ENCODE measurements at places on chromosomes 1 and 21.

DNA sequence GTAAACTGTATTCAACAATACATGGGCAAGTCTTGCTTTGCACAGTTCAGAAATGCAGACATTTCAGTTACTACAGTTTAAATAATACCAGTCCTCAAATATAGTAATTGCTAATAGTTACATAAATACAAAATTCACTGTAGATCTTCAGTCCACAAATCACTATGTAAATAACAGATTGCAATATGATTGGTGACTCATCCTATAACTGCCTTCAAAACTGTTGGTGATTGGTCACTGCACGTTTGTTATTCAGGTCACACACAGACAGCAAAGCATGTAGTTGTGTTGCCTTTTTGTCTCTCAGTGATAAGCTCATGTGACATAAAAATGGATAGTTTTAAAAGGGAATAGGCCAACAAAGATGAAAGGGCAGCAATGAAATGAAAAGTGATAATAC lies 186.5 kb upstream of the CTTNBP2NL start:
- DNase-seq = no peak

DNA sequence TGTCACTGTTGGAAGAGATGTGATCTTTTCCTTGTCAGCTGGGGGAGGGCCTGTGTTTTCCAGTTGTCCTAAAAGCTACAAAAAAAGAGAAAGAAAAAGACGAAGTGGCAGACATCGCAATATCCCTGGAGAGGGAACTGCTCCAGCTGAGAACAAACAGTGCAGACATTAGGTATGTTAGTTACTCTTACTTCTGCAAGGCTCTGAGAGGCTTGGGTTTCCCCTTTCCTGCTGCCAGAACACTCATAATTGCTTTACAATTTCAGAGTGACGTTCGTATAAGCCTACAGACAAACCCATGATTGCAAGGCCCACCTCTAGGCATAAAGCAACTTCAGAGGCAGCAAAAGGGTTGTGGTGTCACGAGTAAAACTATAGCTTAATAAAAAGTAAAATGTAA lies 31.1 kb downstream of the CD160 start:
- no peak for DNase-seq

DNA sequence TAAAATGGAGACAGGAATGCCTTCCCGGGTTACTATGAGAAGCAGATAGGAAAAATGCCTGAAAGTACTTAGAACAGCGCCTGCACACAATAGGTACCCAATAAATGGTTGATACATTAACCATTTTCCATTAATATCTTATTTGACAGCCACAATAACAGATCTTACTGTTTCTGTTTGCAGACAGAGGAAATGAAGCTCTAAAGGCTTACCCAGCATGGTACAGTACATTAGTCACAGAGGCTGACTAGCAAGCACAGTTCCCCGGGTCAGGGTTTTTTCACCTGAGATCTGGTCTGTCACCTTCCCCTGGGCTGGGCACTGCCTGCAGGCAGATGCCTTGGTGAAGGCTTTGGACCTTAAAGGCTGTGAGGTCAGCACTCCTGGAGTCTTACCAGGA lies 2.9 kb downstream of the TRIM63 start:
- DNase-seq = no peak

- DNase-seq = no peak
Observed at GRCh38 chr1:218451415-218451814, 106.3 kb downstream of the TGFB2 start.

GRCh38 chr1:170316270-170316669 lies 170.5 kb downstream of the NTMT2 start:
- no peak for DNase-seq

GRCh38 chr1:30363031-30363430 lies 360.4 kb downstream of the MATN1 start:
- DNase-seq = no peak

DNA sequence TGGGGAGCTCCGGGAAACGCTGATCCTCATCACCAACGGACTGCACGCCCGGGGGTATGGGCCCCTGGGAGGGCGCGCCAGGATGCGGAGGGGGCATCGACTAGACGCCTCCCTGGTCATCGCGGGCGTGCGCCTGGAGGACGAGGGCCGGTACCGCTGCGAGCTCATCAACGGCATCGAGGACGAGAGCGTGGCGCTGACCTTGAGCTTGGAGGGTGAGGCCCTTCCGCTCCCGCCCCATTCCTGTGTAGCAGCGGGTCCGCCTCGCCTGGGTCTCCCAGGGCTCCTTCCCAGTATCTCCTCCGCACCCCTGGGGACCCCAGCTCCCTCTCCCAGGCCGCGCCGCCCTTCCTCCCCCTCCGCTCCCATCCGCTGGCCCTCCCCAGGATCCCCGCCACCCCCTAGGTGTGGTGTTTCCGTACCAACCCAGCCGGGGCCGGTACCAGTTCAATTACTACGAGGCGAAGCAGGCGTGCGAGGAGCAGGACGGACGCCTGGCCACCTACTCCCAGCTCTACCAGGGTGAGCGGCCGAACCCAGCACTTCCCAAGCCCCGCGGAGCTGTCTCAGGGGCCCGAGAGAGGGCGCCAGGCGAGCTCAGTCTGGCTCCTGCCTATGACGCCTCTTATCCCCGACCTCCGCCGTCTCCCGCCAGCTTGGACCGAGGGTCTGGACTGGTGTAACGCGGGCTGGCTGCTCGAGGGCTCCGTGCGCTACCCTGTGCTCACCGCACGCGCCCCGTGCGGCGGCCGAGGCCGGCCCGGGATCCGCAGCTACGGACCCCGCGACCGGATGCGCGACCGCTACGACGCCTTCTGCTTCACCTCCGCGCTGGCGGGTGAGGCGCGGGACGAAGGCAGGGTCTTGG lies 5.0 kb downstream of the HAPLN2 start:
- DNase-seq = no peak

DNA sequence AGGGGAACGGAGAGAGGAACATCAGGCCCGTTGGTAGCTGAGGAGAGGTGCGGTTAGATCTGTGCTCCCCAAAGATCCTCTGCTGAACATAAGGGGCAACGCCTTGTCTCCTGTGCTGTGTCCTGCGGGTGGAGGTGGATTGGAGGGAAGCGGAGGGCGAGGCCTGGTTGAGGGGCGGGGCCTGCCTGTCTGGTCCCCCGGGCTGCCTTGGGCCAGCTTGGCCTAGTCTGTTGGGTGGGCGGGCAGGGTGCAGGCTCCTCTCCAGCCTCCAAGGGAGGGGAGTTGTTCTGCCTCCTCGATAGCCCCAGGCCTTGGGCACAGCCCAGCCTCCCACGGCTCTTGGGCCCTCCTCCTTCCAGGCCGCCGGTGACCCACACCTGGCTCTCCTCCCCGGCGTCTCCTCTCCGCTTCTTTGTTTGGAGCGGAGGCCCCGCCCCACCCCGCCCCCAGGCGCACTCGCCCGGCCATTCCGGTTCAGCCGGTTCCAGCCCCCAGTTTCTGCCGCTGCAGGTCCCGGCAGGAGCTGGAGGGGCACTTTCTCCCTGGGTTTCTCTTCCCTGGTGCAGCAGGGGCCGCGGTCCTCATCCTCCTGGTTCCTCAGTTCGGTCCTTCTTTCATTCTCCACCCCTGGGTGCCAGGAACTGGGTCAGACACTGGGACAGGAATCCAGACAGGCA lies 19.4 kb downstream of the PTPRF start:
- DNase-seq = no peak

DNA sequence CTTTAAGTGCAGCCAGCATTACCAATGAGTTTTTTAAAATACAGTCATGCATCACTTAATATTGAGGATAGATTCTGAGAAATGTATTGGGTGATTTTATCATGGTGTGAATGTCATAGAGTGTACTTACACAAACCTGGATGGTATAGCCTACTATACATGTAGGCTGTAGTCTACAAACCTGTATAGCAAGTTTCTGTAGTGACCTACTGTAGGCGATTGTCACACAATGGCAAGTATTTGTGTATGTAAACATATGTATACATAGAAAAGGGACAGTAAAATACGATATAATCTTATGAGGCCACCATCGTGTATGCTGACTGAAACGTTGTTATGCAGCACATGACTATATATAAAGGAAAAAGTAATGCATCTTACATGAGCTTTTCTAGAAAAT lies 48.2 kb downstream of the RPE65 start:
- DNase-seq = no peak

- DNase-seq = no peak
Observed at GRCh38 chr1:27428316-27429028, 36.0 kb downstream of the GPR3 start.

DNA sequence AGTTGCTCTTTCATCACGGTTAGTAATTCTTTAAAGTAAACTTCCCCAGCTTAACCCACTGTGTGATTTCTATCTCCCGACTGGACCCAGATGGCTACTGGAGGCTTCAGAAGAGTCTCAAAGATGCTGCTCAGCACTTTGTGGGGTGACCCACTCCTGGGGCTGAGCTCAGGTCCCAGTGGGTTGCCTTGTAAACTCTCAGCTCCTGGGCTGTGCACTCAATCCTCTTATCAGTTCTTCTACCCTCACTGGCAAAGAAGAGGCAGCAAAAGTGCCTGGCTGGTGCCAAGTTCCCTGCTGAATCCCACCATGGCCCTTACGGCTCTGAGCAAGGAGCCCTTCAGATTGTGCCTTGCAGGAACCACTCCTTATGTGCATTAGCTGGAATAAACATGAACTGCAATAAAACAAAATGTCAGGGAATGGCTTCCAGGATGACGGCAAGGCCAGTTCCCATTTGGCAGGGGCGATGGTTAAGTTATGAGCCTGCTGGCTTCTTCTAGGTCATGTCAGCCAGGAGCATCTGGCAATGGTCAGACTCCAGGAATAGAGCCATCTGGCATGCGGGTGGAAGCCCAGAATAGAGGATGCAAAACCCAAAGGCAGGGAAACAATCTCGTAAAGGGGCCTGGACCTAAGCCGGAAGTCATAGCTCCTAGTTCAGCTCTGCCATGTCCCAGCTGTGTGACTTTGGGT lies 6.8 kb downstream of the MYOC start:
- no peak for DNase-seq

GRCh38 chr1:49197081-49197480 lies 420.4 kb upstream of the BEND5 start:
- no peak for DNase-seq

- DNase-seq = peak; percentile 34
Observed at GRCh38 chr1:232226197-232226712, 403.7 kb downstream of the SIPA1L2 start.

GRCh38 chr1:56803561-56804156 lies 15.5 kb downstream of the FYB2 start:
- peak; percentile 9 for DNase-seq

- DNase-seq = no peak
Observed at GRCh38 chr1:210418863-210419650, 90.4 kb downstream of the HHAT start.

DNA sequence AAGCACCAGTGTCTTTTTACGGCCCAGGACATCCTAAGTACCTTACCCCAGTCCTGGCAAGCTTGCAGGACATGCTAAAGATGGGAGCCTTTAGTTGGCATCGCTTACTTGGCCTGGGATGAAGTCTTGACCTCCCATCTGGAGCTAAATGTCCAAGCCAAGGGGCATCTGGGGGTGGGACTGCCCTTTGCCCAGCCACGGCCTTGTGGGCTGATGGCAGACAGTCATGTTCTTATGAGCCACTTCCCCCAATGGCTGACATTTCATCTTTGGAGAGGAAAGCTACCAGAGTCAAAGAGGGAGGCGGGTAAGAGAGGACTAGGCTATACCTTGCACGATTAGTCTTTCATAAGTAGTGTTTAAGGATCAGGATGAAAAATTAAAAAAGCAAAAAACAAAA lies 32.2 kb downstream of the OPTC start:
- DNase-seq = no peak

GRCh38 chr1:27086026-27086425 lies 68.9 kb downstream of the SLC9A1 start:
- no peak for DNase-seq

DNA sequence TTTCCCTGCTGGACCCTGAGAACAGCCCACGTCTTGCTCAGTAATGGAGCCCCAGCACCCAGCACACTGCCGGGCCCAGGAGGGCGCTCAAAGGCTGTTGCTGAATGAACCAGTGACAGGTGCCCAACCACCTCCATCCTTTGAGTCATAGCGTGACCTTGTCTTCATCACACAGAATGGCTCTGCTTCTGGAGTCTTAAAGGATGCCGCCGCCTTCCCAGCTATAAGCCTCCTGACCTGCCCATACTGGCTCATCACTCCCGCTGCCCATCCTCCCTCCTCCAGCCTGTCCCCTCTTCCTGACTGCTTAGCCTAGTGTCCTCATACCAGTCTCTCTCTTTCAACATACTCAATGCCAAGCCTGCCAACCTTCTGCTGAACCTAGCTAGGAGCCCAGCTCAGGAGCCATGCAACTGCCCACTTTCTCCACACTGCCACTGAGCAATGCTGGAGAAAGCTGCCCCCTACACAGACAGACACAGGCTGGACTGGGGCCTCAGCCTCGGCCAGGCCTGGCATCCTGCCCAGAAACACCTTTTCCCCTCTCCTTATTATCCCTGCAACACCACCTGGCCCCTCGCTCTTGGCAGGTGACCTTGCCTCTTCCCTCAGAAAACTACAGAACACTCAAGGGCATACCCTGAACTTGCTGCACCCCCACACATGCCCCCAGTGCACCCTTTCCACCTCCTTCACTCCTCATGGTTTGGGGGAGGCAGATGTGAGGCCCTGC lies 14.1 kb downstream of the TTC39A start:
- no peak for DNase-seq

- no peak for DNase-seq
Observed at GRCh38 chr1:64187646-64188045, 15.8 kb upstream of the UBE2U start.

- DNase-seq = no peak
Observed at GRCh38 chr1:48216941-48217340, 5.6 kb upstream of the SLC5A9 start.

- DNase-seq = no peak
Observed at GRCh38 chr21:36518883-36519492, 39.1 kb upstream of the CLDN14 start.

GRCh38 chr1:89687254-89687653 lies 54.3 kb downstream of the LRRC8C start:
- DNase-seq = peak; percentile 41

DNA sequence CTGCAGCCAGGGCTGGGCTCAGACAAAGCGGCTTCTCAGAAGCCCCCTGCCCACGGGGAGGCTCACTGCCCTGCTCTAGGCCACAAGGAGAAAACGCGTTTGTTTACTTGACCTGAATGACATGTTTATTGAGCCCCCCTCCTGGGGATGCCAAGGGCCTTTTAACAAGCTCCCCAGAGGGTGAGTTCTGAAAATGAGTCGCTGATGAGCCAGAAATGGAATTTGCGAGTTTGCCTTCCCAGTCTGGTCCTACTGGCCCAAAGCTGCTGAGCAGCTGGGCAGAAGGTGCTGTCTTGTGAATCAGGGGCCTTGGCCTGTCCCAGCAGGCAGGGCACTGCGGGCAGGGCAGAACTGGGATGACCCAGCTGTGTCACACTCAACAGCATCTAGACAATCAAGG lies 120.6 kb downstream of the SYF2 start:
- peak; percentile 17 for DNase-seq

Data from HFFc6 (cell line).